SW480 (cell line): ENCODE measurements at places on chromosomes 6 and 20.

GRCh38 chr6:143087856-143088255, 27.2 kb downstream of the AIG1 start:
- DNase-seq, result no peak

DNA sequence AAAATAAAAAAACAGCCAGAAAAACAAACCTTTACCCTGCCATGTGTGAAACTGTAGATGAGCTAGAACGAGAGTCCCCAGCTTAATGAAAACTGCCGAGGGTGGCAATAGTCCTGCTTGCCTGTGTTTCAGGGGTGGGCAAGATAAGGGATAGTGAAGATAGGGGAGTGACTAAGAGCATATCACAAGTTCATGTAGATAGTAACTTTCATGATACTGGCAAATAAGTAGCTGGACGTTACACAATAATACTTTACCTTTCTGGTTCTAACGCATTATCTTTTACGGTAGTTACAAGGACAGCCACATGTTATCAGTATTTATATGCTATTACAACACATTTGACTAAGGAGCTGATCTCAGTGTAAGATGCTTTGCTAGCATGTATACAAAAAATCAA, 9.3 kb upstream of the FBXO9 start:
- no peak for DNase-seq

DNA sequence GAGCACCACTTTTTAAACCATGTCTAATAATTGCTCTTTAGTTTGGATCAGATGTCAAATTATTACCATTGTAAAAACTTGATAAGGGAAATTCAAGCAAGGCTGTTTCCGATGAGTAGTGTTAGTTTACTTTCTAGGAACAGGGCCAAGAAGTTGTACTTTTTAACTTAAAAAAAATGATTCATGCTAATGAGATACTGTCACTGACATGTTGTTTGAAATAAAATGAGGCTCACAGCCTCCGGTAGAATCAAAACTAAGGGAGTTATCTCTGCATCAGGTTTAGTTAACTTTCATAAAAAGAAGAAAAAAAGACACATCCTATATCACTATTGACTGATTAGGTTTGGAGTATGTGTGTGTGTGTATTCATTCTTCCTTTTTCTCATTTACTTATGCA, 55.2 kb upstream of the SUPT3H start:
- DNase-seq, result no peak

GRCh38 chr6:142666599-142667185, 278.3 kb downstream of the HIVEP2 start:
- DNase-seq, result no peak

DNA sequence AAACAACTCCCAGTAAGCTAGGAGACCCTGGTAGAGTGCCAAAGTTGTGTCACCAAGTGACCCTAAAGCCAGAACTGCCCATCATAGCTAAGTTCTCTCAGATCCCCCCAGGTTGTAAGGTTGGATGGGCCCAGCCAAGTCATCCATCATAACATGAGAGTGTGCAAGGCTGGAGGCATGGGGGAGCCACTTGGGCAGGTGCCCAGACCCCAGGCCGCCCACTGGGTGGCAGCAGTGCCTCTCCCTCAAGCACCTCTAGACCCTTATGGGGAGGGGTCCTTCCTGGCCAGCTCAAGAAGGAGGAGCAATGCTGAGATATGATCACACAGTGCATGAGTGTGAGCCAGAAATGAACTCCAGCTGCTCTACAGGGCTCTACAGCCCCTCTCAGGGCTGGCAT, 154.5 kb downstream of the MYLK4 start:
- DNase-seq, result no peak

- DNase-seq, result no peak
Measured at GRCh38 chr6:124479991-124480430, 482.2 kb upstream of the RNF217 start.

DNA sequence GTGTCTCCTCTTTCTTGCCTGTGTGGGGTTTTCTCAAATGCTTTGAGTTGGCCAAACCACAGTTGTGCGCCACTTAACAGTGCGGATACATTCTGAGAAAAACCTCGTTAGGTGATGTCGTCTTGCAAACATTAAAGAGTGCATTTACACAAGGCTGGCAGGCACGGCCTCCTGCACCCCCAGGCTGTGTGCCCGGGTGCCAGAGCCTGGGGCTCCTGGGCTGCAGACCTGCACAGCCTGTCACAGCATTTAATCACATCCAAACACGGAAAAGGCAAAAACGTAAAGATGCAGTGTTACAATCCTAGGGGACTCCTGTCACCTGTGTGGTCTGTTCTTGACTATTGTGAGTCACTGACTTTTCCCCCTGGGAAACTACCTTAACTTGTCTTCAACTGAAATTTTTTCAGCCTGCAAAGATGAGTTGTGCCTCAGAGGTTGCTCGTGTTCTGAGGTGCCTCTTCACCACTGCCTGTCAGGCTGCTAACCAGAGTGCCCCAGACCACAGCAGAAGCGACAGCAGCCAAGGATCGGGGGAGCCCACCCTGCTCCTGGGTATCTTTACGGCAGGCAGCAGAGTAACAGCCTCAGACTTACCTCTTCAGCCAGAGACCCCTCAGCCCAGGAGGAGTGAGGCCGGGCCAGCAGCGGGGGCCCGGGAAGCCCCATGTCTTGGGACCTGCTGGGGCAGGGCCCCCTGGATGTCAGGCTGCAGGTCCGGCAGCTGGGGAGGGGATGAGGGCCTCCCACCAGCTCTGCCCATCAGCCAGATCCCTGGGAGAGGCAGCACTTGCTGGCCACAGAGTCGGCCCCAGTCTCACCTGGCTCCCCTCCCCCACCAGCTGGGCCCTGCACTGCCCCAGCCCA, 683 bp upstream of the C20orf204 start:
- no peak for DNase-seq

DNA sequence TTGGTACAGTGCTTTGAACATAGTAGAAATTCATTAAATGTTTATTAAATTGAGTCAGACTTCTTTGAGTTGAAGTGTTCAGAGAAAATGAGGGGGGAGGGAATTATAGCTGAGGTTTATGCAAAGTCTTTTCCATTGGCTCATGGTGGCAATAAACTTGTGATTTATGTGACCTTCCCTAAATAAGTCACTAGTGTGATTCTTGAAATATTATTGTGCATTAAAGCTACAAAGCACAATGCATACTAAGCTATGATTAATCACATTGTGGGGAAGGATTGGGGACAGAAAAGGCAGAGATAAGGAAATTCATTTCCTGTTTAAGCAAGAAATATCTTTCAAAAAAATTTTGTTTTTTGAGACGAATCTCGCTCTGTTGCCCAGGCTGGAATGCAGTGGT, 877.5 kb downstream of the TFAP2A start:
- DNase-seq, result no peak

DNA sequence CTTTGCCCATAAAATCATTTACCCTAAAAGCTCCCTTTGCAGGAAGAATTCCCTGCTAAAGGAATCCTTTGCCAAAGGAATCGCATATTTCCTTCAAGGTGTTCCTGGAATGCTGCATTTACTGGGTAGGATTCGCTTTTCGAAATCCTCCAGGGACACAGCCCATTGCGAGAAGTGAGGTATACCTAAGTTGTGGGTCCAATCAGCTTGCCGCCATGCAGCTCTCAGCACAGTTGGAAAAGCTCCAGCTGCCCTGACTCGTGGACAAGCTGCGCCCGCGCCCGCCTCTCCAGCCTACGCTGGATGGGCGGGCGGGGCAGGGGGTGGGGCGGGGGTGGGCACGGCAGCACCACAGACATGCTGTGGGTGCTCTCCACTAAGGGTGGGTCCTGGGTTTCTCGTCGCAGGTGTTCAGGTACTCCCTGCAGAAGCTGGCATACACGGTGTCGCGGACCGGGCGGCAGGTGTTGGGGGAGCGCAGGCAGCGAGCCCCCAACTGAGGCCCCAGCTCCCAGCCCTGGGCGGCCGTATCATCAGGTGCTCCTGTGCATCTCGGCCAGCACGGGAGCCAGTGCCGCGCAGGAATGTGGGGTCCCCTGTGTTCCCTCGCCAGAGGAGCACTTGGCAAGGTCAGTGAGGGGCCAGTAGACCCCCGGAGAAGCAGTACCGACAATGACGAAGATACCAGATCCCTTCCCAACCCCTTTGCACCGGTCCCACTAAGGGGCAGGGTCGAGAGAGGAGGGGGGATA, 1.4 kb downstream of the NNAT start:
- peak; percentile 59 for DNase-seq

- DNase-seq, result peak; percentile 79
Measured at GRCh38 chr6:113856625-113857555, at the start of gene MARCKS. Gene MARCKS, plus strand, starts transcription at chr6:113857345. Its CDS starts 401 bp downstream, at chr6:113857746.
